Bronchial epithelial cell (primary cell): ENCODE measurements at places on chromosomes 6 and 20. TPM values are rescaled to one million over a fixed set of nuclear protein-coding genes. Genes with fewer than 3 reads are reported as not detected.

Gene WASF1
- 5.4 and 7.1 TPM in 2 replicates for total RNA-seq

Gene CST4
- not detected in 2 replicates for total RNA-seq

Gene CFB
- 2.4 and 2.6 TPM in 2 replicates for total RNA-seq

Gene VGLL2
- not detected in 2 replicates for total RNA-seq

Gene RFX6
- not detected in 2 replicates for total RNA-seq

Gene SLC22A7
- total RNA-seq = not detected in 2 replicates

Gene POU5F1
- total RNA-seq = 0.53 and 1.3 TPM in 2 replicates

Gene ADGRF5
- total RNA-seq = not detected in 2 replicates

Gene PEDS1
- 9.7 and 16.9 TPM in 2 replicates for total RNA-seq

Gene GNAS-AS1
- total RNA-seq = 0.13 and 1.3 TPM in 2 replicates

Gene BPIFB1
- total RNA-seq = not detected in 2 replicates

Gene MCM8
- 2.1 and 2.2 TPM in 2 replicates for total RNA-seq

Gene CDSN
- total RNA-seq = not detected in 2 replicates

Gene FAM184A
- total RNA-seq = under 0.01 and 0.26 TPM in 2 replicates

Gene SRXN1
- total RNA-seq = 99.5 and 146 TPM in 2 replicates

Gene SLC52A3
- 0.26 and 0.53 TPM in 2 replicates for total RNA-seq

Gene HLA-DRB5
- total RNA-seq = not detected in 2 replicates

Gene TULP1
- total RNA-seq = under 0.01 TPM in 1 of 2 replicates, not detected in the other

Gene MEP1A
- not detected in 2 replicates for total RNA-seq

Gene STX7
- total RNA-seq = 19.8 and 29.7 TPM in 2 replicates

Gene DHX16
- total RNA-seq = 38.4 and 44.3 TPM in 2 replicates

Gene MRPS18B
- 62.1 and 64.0 TPM in 2 replicates for total RNA-seq

Gene MYL9
- 0.53 and 0.90 TPM in 2 replicates for total RNA-seq

Gene SIRT5
- total RNA-seq = 10.8 and 15.7 TPM in 2 replicates

Gene EDN3
- not detected in 2 replicates for total RNA-seq

Gene PAX1
- total RNA-seq = not detected in 2 replicates

Gene ATP9A
- total RNA-seq = 22.7 and 26.3 TPM in 2 replicates

Gene RAD21L1
- total RNA-seq = under 0.01 TPM in 1 of 2 replicates, not detected in the other

Gene MEI4
- total RNA-seq = not detected in 2 replicates

Gene PKHD1
- not detected in 2 replicates for total RNA-seq

Gene CASS4
- total RNA-seq = 0.13 TPM in 1 of 2 replicates, not detected in the other

Gene MAP7
- 30.8 and 50.4 TPM in 2 replicates for total RNA-seq

Gene FAM209B
- total RNA-seq = 0.26 TPM in 1 of 2 replicates, not detected in the other

Gene SLX4IP
- total RNA-seq = 3.9 and 4.9 TPM in 2 replicates

Gene ADGB
- total RNA-seq = not detected in 2 replicates

Gene ARG1
- total RNA-seq = not detected in 2 replicates
